ENCODE measurements at places on chromosomes 12 and 14. TPM values are rescaled to one million over a fixed set of nuclear protein-coding genes. Genes with fewer than 3 reads are reported as not detected.

DNA sequence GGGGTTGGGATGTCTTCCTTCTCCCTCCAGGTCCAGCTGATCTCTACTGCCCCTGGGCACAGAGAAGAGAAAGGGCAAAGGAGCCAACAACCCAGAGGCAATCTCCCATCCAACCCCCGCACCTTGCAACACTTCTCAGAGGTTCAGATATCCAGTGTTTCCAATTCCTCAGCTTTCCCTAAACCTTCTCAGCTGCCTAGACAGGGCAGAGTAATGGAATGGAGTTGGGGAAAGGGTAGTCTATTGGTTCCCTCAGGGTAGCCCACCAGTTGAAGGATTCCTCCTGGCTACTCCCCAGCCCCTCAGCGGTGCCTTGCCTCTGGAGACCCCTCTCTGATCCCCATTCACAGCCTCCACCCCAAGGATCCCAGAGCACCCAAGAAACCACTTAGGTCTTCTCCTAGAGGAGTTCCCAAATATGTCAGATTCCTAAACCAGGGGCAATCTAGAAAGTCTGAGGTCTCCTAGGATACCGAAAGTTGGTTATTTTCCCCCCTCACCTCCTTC is 537 bp downstream of the NFE2 start:
- no peaks in the 10 kb centered on the region for H3K36me3 ChIP-seq
- peak overlapping the region; percentile 68 for H3K27ac ChIP-seq
- no peak for DNase-seq
- H3K4me3 ChIP-seq, result peak overlapping the region; percentile 10
- no peaks in the 10 kb centered on the region for H3K27me3 ChIP-seq

SRSF9 gene
- 131 TPM for total RNA-seq

TSPAN19 gene
- 0.06 TPM for total RNA-seq

CCDC38 gene
- not detected for total RNA-seq

- no peaks in the 10 kb centered on the region for H3K27me3 ChIP-seq
- no peaks in the 10 kb centered on the region for H3K4me1 ChIP-seq
- no peak overlapping the region for H3K4me3 ChIP-seq
These were observed 98.3 kb downstream of the CFAP54 start for GRCh38 chr12:96587691-96588090.

TAS2R19 gene
- total RNA-seq, result 1.8 TPM

ACTN1 gene
- 169 TPM for total RNA-seq

TXNRD1 gene
- 74.9 TPM for total RNA-seq

DNA sequence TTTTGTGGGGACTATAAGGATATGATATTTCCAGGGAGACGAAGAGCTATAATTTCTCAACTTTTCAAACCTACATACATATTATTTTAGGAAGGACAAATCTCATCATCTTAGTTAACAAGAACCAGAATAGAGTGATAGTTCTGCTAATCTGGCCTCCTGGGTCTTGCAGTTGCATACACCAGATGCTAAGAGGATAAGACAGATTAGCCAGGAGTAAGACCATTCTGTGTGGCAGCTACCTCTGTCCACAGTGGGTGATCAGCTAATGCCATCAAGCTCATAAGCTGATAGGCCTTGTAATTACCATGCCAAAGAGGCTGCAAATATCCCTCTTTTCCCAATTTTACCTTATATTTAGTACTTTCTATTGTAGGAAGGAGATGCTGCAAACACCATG is 776.8 kb downstream of the NRXN3 start:
- no peaks in the 10 kb centered on the region for H3K27me3 ChIP-seq
- H3K4me3 ChIP-seq, result no peak overlapping the region
- no peaks in the 10 kb centered on the region for H3K36me3 ChIP-seq

GRCh38 chr14:79278798-79279644 is 932.3 kb downstream of the DIO2 start:
- H3K4me1 ChIP-seq, result peaks cover 4% of the 10 kb centered on the region
- H3K27me3 ChIP-seq, result peaks cover 47% of the 10 kb centered on the region
- peak; percentile 96 for DNase-seq
- peak overlapping the region; percentile 41 for H3K4me3 ChIP-seq

- H3K36me3 ChIP-seq, result no peaks in the 10 kb centered on the region
- H3K27me3 ChIP-seq, result no peaks in the 10 kb centered on the region
- H3K4me3 ChIP-seq, result no peak overlapping the region
- peaks cover 21% of the 10 kb centered on the region for H3K4me1 ChIP-seq
These were observed 4.4 kb downstream of the ITGA7 start for GRCh38 chr12:55703288-55703687.

TRPV4 gene
- total RNA-seq, result 4.1 TPM

KLC1 gene
- total RNA-seq, result 252 TPM

DNA sequence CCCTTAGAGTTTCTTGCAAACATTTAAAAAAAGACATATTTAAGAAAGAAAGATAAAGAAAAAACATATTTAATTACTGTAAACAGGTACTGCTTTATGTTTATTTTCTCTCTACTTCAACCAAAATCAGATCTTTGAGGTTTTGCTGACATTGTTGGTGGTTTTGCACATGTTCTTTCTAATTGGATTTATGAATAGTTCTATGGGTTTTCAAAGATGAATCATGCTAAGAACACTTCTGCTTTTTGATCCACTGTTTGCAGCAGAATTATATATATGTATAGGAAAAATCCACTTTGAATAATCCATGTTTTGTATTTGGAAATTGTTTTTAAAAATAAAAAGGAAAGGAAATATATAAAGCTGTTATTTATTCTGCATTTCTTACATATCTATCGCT is 78.4 kb downstream of the FRMD6 start:
- no peak overlapping the region for H3K4me3 ChIP-seq
- H3K27ac ChIP-seq, result no peak overlapping the region
- H3K36me3 ChIP-seq, result peaks cover 21% of the 10 kb centered on the region
- no peaks in the 10 kb centered on the region for H3K27me3 ChIP-seq
- DNase-seq, result no peak
- no peaks in the 10 kb centered on the region for H3K4me1 ChIP-seq

GRCh38 chr12:22289250-22289649 is 45.3 kb downstream of the ST8SIA1 start:
- no peaks in the 10 kb centered on the region for H3K4me1 ChIP-seq
- no peaks in the 10 kb centered on the region for H3K36me3 ChIP-seq
- no peak overlapping the region for H3K4me3 ChIP-seq
- no peaks in the 10 kb centered on the region for H3K27me3 ChIP-seq
- no peak for DNase-seq
- no peak overlapping the region for H3K27ac ChIP-seq

DNA sequence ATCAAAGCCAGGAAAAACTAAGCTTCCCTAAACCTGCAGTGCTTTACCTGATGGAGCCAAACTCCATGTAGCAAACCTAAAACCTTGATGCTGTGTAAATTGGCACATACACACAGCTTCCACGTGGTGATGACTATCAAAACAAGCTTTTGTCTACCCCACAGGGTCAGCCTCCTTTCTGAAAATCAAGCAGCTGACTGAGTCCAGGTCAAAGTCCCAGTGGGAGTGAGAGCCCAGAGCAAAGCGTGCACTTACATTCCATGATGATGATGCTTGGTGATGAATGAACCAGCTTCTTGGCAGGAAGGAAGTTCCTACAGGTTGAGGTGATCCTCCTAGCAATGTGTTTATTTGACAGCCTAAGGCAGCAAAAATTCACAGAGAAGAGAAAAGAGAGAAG is 630.0 kb upstream of the TBX3 start:
- no peak overlapping the region for H3K4me3 ChIP-seq
- no peaks in the 10 kb centered on the region for H3K27me3 ChIP-seq
- no peaks in the 10 kb centered on the region for H3K4me1 ChIP-seq
- H3K36me3 ChIP-seq, result no peaks in the 10 kb centered on the region
- H3K27ac ChIP-seq, result no peak overlapping the region

DNA sequence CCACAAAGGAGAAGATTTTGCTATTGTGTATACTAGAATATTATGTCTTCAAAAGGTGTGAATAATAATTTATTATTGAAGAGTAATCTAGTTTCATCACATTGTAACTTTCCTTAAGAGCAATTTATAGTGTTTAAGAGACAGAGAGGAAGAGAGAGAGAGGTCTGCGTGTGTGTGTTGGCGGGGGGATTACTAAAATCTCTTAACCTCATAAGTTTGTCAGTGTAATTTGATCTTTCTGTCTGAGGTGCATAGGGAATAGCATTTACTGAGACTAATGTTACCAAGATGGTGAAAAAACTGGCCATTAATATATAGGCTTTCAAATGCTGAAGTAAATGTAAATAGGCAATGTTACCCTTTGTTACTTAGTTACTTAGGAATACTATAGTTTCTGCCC is 48.2 kb upstream of the BTG1 start:
- no peak overlapping the region for H3K4me3 ChIP-seq
- DNase-seq, result no peak
- H3K27ac ChIP-seq, result no peak overlapping the region
- no peaks in the 10 kb centered on the region for H3K4me1 ChIP-seq
- H3K27me3 ChIP-seq, result no peaks in the 10 kb centered on the region

- H3K27ac ChIP-seq, result no peak overlapping the region
- H3K4me3 ChIP-seq, result no peak overlapping the region
- H3K27me3 ChIP-seq, result no peaks in the 10 kb centered on the region
- peaks cover 5% of the 10 kb centered on the region for H3K4me1 ChIP-seq
- H3K36me3 ChIP-seq, result no peaks in the 10 kb centered on the region
- DNase-seq, result no peak
These were observed 92.8 kb upstream of the TMTC2 start for GRCh38 chr12:82593901-82594396.

DNA sequence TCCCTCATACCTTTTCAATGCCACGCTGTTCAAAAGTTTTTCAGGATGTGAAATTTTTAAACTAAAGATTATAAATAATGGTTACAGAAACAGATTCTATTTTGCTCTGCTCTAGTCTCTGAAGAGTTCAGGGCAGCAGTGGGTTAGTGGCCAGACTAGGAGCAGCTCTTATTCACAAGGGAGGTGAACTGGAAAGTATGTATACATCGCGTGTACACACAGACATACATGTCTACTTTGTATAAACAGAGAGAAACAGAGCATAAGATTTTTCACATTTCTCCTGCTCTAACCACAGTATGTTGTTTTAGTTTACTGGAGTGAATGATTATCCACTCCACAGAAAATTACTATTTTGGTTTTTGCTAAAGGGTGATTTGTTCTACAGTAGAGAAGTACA is 74.4 kb upstream of the CRY1 start:
- DNase-seq, result no peak
- no peak overlapping the region for H3K27ac ChIP-seq
- H3K4me3 ChIP-seq, result no peak overlapping the region
- no peaks in the 10 kb centered on the region for H3K4me1 ChIP-seq

GRCh38 chr14:99784508-99784907 is 8.7 kb upstream of the EML1 start:
- no peaks in the 10 kb centered on the region for H3K4me1 ChIP-seq
- no peak overlapping the region for H3K27ac ChIP-seq
- no peaks in the 10 kb centered on the region for H3K36me3 ChIP-seq
- peaks cover 62% of the 10 kb centered on the region for H3K27me3 ChIP-seq
- no peak for DNase-seq

DNA sequence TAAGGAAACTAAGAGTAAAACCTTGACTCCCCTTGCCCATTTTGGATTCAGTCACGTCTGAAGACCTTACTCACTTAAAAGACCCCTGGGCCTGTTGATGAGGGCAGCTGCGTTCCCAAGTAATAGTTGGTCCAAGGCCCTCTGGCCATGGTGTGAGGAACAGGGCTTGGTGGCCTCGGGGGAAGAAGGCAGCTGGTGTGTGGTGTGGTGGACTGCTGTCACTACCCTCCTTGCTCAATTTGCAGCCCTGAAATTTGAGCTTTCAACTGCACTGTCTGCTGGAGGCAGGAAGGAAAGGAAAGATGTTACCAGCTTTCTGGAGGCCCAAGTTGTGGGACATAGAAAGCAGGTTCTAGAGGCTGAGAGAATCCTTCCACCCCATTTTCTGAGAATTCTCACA is 128.2 kb downstream of the SLC38A6 start:
- no peaks in the 10 kb centered on the region for H3K36me3 ChIP-seq
- H3K27ac ChIP-seq, result no peak overlapping the region
- H3K27me3 ChIP-seq, result no peaks in the 10 kb centered on the region
- H3K4me1 ChIP-seq, result peaks cover 11% of the 10 kb centered on the region

GRCh38 chr14:104356020-104356737 is 217.8 kb downstream of the KIF26A start:
- no peak overlapping the region for H3K4me3 ChIP-seq
- no peaks in the 10 kb centered on the region for H3K4me1 ChIP-seq
- no peaks in the 10 kb centered on the region for H3K36me3 ChIP-seq
- no peak overlapping the region for H3K27ac ChIP-seq

- no peaks in the 10 kb centered on the region for H3K4me1 ChIP-seq
- H3K27ac ChIP-seq, result no peak overlapping the region
- H3K36me3 ChIP-seq, result peaks cover 56% of the 10 kb centered on the region
- H3K4me3 ChIP-seq, result no peak overlapping the region
- no peak for DNase-seq
- no peaks in the 10 kb centered on the region for H3K27me3 ChIP-seq
These were observed 17.2 kb downstream of the PTGES3 start for GRCh38 chr12:56670836-56671235.

GALNT6 gene
- total RNA-seq, result 8.0 TPM

DNA sequence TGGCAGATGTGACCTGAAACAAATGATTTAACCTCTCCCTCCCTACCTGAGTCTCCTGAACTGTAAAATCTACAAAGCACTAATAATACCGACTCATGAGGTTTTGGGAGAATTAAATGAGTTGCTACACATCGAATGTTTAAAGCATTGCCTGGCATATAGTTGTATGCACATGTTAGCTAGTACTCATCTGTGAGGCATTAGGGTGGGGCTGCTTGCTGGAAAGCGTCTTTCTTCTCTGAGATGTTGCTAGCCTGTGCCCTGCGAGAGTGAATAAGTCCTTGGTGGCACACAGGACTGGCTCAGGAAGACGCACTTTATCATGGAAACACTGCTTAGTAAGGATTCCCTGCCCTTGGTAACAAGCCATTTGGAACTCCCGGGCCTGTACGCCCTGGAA is 6.1 kb downstream of the RAPGEF3 start:
- no peak overlapping the region for H3K4me3 ChIP-seq
- H3K27me3 ChIP-seq, result no peaks in the 10 kb centered on the region
- H3K36me3 ChIP-seq, result no peaks in the 10 kb centered on the region
- DNase-seq, result no peak

DNA sequence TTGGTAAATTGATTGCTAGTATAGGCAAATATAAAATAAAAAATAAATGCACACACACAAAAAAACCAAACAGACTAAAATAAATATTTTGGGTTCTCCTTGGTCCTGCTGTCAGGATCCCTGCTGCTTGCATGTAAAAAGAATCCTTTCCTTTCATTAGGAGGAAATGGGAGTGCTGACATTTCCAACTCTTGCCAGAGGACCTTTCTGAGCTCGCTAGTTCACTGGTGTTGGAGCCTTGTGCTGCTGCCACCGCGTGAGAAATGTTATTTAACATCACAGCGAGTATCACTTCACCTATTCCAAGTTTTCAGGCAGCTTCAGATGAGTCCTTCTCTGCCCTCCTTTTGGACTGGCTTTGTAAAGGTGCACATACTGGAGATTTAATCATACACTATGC is 358.9 kb downstream of the NPAS3 start:
- H3K27me3 ChIP-seq, result no peaks in the 10 kb centered on the region
- no peaks in the 10 kb centered on the region for H3K36me3 ChIP-seq
- no peak overlapping the region for H3K4me3 ChIP-seq
- no peak for DNase-seq

LHX5 gene
- not detected for total RNA-seq

- H3K4me3 ChIP-seq, result peak overlapping the region; percentile 93
- peak; percentile 66 for DNase-seq
- H3K27ac ChIP-seq, result peak overlapping the region; percentile 82
- H3K36me3 ChIP-seq, result peaks cover 14% of the 10 kb centered on the region
- peaks cover 16% of the 10 kb centered on the region for H3K4me1 ChIP-seq
These were observed 840 bp downstream of the SIX4 start for GRCh38 chr14:60723116-60723906.

FOXM1 gene
- total RNA-seq, result 9.9 TPM

- no peak overlapping the region for H3K27ac ChIP-seq
- H3K4me3 ChIP-seq, result no peak overlapping the region
- no peaks in the 10 kb centered on the region for H3K27me3 ChIP-seq
- no peaks in the 10 kb centered on the region for H3K4me1 ChIP-seq
These were observed 27.0 kb upstream of the SLC2A14 start for GRCh38 chr12:7899755-7900154.

SSPN gene
- 4.0 TPM for total RNA-seq

Data from cardiac muscle cell (in vitro differentiated cells and primary cell).